ENCODE measurements at places on chromosomes 16 and 17.
A peak's percentile ranks its signal among the peaks of the same experiment; 100 is the strongest.

DNA sequence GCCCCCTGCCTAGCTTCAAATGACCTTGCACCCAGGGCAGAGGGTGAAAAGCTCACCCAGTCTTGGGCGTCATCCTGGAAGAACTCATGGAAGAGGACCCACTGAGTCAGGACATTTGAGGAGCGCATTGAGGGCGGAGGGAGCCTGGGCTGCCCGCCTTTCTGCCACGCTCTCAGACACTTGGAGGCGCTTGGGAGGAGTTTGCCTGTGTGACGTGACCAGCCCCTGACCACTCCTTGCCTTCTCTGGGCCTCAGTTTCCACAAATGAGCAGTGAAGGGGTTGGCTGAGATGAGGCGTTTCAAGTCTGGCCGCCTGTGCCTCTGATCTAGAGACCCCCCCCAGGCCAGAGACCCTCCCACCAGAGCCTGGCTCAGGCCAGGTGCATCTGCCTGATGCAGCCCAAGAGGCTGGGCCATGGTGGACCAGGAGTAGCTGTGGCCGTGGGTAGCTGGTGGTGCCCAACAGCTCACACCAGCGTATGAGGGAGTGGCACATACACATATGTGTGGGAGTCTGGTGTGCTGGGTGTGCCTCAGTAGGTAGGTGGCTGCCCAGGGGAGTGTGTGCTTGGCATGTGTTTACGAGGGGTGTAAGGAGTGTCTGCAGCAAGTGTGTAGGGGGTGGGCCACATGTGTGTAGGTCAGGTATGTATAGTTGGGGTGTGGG is 80.2 kb upstream of the TOB1 start:
- no peak for DNase-seq

- no peak for DNase-seq
Observed at GRCh38 chr16:54720259-54720658, 210.4 kb upstream of the IRX5 start.

DNA sequence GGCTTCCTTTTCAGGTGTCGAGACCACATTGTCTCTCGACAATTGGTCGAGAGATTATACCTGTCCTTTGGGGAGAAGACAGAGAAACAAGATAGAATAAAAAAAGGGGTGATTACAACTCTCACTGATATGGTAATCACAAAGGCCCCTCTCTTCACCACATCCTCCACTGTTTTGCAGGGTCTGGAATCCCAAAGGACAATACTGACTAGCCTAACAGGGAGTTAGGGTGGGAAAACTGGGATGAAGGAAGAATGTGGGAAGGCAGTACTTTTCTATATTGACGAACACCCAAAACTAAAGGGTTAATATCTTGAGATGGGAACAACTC is 6.1 kb downstream of the ABCA5 start:
- no peak for DNase-seq

DNA sequence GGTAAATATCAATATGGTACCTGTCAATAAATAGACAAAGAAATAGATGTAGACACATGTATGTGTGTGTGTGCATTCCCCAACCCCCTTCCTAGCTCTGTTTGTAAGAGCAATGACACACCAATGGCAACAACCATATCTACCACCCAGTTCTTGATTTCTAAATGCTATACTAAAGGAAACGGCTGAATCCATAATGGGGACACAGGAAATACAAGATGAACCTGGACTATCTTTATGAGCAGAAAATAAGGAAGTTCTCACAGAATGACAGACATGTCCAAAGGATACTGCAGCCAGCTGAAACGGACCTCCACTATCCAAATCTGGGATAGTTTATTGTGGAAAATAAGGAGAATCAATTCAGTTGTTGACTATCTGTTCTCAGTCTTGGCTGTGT is 75.3 kb downstream of the MYO1D start:
- no peak for DNase-seq

- no peak for DNase-seq
Observed at GRCh38 chr17:61496174-61496956, 44.1 kb downstream of the TBX4 start.

- no peak for DNase-seq
Observed at GRCh38 chr16:46519063-46519462, 102.1 kb downstream of the SHCBP1 start.

GRCh38 chr17:82095777-82096708 is 2.0 kb downstream of the FASN start:
- DNase-seq = no peak

DNA sequence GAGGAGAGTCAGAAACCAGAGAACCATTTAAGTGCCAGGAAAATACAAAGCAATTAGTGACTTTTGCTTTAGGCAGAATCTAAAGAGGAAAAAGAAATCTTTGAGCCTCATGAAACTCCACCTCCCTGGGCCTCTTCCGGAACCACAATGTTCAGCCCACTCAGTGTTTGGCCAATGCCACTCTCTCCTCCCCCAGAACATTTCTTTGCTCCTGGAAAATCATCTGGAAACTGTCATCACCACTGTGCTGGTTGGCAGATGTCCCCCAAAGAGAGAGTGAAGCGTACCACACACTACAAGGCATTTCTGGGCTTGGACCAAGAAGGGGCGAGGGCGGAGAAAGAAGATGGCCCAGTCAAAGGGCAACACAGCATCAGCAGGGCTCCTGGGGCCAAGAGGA is 7.1 kb upstream of the SOX9 start:
- no peak for DNase-seq

- no peak for DNase-seq
Observed at GRCh38 chr17:4480929-4481898, 17.5 kb upstream of the SPNS2 start.

GRCh38 chr16:1763521-1764511 is 7.5 kb downstream of the NME3 start:
- no peak for DNase-seq

DNA sequence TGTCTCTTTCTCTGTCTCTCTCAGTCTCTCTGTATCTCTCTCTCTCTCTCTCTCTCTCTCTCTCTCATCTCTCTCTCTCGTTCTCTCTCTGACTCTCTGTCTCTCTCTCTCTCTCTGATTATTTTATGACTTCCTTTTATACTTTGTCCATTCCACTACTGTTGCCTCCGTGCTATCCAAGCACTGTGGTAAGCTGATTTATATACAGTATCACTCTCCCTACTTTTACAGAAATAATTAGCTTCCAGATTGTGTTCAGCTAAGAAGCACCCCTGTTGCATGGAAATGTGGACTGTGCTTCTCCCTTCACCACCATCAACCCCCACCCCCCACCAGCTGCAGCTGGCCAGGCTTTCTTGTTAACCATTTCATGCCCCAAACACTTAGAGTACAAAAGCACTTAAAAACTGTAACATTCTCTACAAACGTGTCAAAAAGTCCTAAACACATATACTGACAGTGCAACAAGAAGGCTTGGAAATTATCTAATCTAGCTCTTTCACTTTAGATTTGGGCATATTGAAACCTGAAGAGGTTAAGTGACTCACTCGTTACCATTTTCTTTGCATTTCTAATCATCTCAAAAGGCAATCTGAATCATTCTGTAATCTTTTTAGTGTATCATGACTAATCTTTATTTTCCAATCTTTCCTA is 11.6 kb upstream of the TMEM100 start:
- no peak for DNase-seq

DNA sequence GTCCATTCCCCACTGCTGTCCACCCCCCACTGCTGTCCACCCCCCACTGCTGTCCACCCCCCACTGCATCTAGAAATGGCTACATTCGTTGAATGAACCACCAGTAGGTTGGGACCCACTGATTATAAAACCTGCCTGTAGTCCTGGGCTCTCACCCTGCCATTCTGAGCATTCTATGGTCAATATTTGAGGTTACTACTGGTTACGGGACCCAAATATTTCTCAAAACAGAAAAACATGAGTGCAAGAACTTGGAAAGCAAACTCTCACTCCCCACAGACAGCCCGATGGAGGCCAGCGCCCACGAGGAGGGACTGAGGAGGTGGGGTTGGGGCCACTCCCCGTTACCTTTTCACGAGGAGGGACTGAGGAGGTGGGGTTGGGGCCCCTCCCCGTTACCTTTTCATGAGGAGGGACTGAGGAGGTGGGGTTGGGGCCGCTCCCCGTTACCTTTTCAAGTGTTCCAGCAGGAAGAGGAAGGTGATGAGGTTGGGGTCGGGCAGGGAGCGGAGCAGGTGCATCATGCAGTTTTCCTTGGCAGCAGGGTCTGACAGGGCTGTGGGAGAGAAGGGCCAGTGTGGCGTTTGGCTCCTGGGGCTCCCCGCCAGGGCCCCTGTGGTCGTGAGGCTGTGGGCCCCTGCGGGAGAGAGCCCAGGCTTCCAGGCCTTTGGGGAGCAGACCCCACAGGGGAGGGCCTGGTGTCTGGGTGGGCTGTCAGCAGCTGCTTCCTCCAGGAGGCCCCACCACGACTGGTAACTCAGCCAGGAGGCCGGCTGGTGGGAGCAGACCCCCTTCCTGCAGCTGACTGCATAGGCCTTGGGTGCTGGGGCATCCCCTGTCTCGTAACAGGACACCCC is 12.5 kb downstream of the TIMM22 start:
- no peak for DNase-seq

DNA sequence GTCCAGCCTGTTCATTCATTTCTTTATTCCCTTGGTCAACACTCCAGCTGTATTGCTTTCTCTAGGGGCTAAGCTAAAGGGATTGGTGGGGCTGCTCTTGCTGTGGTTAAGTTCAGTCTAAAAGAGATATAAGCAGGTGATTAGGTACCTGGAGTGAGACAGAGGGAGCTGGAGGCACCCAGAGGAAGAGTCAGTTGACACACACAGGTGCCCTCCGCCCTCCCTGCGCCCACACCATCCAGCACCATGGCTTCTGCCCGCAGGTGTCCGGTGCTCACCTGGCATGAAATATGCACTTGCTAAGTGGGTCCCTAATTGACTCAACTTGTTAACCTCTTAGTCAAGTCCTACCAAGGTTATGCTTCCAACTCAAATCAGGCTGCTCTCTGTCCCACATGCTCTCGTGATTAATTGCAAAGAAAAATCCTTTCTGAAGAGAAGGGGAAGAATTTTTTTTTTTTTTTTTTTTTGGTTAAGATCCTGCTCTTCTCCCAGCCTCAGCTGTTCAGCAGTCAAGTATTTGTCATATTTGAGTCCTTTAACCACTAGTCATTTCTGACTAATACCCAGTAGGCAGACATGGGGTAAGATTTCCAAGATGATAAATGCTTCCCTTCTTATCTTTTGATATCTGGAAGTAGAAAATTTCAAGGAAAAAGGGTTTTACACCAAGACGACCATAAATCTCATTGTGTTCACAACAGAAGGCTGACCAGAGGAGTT is 199.8 kb upstream of the WSCD1 start:
- DNase-seq = no peak

DNA sequence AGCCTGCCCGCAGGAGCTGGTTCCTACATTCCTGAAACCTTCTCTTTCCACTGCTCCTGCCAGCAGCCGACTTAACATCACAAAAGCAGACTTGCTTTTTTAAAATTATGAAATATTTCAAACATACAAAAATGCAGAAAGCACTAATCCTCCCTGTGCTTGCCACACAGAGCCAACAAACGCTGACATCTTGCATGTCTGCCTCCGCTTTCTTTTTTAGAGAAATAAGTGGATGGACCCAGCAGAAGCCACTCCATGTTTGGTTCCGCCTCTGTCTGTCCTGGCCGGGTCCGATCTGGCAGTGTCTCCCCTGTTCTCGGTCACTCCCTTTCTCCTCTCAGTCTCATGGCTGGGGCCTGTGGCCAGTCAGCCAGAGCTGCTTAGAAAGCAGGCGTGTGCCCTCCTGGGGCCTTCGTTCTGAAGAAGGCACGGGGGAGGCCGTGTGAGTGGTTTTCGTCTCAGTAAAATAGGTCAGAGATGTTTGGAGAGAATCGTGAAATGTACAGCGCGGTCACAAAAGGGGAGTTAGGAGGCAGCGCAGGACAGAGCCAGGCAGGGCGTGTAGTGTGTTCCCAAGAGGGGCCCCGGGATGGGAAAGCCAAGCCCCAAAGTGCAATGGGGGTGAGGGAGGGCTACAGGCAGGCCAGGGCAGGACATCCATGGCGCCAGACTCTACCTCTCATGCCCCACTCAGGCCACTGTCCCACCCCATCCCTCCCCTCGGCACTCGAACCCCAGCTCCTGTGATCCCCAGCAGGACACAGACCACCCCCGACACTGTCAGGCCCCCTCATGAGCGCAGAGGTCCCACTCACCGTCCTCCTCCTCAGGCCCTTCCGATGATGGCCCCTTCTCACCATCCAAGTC is 23.2 kb downstream of the MXRA7 start:
- DNase-seq = no peak

DNA sequence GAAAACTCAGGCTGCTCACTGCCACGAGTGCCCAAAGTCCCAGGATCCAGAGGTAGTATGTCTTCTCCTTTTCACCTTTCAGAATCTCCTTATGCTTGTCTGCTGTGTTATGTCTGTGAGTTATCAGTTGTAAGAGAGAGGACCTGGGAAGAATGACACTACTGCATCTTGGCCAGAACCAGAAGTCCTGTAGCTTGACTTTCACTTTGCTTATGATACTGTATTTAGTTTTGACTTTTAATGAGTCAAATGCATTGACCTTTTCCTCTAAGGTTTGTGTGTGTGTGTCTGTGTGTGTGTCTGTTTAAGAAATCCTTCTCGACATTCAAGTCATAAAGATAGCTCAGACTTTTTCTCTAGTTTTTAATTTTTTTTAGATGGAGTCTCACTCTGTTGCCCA is 43.4 kb downstream of the BMERB1 start:
- DNase-seq = no peak

DNA sequence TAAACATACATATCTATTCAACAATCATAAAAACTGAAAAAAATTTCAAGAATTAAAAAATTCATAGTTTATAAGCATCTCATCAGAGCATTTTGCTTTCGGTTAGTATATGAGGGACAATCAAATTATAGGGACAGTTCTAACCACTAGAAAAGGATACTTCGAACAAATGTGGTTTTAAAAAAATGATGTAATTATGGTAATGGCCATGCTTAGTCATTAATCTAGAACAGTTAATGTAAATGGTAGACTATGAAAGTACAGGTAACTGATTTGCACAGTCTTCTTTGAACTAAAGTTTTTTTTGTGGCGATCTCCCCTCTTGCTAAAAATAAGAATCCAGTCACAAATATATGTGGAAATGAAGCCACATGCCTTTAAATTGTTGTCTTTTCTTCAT is 63.5 kb upstream of the PHOSPHO1 start:
- no peak for DNase-seq

GRCh38 chr17:39867880-39868553 is at the start of gene ZPBP2:
ZPBP2 (plus strand) TSS chr17:39868202; CDS start chr17:39868355, 153 bp downstream.
- DNase-seq = peak; percentile 43

DNA sequence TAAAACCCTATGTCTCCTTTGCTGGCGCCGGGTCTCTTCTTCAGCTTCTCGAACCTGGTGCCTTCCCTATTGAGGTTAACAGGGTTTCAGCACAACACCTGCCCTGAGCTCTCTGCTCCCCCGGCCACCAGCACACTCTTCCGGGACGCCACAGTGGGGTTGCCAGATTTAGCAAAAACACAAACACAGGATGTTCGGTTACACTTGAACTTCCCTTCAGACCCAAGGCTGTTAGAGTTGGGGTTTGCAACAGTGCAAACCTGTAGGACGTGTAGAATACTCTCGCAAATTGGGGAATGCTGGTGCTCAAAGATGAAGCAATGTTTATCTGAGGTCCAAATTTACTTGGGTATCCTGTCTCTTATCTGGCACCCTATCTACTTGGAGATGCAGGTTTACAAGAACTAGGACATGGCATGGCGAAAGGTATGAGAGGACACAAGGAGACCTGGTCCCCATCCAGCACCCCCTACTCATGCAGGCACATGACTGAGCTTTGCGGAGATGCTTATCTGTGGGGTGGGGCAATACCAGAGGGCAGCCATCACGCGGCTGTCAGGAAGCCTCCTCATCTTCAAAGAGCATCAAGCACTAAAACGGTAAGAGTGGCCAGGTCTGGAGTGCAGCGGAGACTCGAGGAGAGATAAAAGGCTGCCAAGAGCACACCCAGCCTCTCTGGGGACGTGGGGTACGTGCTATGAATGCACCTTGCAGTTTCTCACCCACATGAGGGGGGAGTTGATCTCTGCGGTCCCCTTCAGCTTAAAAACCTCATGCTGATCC is 52.8 kb downstream of the SDK2 start:
- DNase-seq = peak; percentile 52
